ENCODE measurements at places on chromosomes 3 and 15.
A peak's percentile ranks its signal among the peaks of the same experiment; 100 is the strongest.

- H3K27ac ChIP-seq, result no peak overlapping the region
- no peaks in the 10 kb centered on the region for H3K27me3 ChIP-seq
- no peak overlapping the region for H3K4me3 ChIP-seq
- no peak for DNase-seq
- no peaks in the 10 kb centered on the region for H3K36me3 ChIP-seq
- no peaks in the 10 kb centered on the region for H3K4me1 ChIP-seq
Measured at GRCh38 chr3:10485380-10485779, 20.0 kb downstream of the ATP2B2 start.

GRCh38 chr3:173913974-173914421 lies 516.5 kb downstream of the NLGN1 start:
- DNase-seq, result no peak
- H3K4me3 ChIP-seq, result no peak overlapping the region
- H3K4me1 ChIP-seq, result no peaks in the 10 kb centered on the region

GRCh38 chr3:9180764-9181117 lies 68.7 kb downstream of the SRGAP3 start:
- DNase-seq, result no peak
- H3K4me1 ChIP-seq, result peaks cover 19% of the 10 kb centered on the region
- no peaks in the 10 kb centered on the region for H3K36me3 ChIP-seq
- H3K27me3 ChIP-seq, result no peaks in the 10 kb centered on the region
- no peak overlapping the region for H3K27ac ChIP-seq
- H3K4me3 ChIP-seq, result no peak overlapping the region

DNA sequence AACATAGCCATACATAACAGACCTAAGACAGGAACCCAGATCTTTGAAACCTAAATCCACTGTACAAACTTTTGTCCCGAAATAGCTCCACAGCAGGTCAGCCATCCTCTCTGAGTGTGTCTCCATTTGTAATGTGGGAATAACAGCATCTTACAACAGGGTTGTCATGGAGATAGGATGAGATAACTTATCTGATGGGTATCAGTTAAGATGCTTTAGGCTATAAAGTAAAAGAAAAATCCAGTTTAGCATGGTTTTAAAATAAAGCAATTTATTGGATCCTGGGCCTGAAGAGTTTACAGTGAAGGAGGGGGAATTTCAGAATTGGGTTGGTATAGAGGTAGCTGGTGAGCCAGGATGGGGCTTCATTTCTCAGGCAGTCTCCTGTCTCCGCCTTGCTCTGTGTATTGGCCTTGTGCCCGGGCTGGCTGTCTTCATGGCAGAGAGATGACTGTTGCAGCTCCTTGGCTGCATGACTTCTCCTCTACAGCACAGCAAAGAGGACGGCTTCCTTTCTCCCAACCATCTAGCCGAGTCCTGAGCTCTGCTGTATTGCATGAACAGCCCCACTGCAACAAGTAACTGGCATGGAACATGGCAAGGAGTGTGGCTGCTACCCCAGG lies 131.9 kb upstream of the PROK2 start:
- H3K4me1 ChIP-seq, result no peaks in the 10 kb centered on the region
- no peaks in the 10 kb centered on the region for H3K36me3 ChIP-seq
- no peaks in the 10 kb centered on the region for H3K27me3 ChIP-seq
- no peak overlapping the region for H3K27ac ChIP-seq
- no peak overlapping the region for H3K4me3 ChIP-seq
- DNase-seq, result no peak

DNA sequence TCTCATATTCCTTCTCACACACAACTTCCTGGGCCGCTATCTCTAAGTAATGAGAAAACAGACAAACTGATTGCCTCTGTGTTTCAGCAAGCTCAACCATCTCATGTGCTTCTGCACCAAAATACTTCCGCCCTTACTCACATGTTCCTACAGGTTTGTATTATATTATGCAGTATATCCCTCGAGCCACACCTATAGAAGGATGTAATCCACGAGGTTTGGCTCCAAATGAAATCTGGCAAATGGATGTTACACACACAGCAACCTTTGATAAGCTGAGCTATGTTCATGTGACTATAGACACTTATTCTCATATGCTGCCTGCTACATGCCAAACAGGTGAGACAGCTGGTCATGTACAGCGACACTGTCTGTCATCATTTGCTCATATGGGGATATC lies 22.6 kb downstream of the CCRL2 start:
- H3K27me3 ChIP-seq, result no peaks in the 10 kb centered on the region
- H3K4me3 ChIP-seq, result no peak overlapping the region
- DNase-seq, result no peak
- no peaks in the 10 kb centered on the region for H3K36me3 ChIP-seq
- peak overlapping the region; percentile 69 for H3K27ac ChIP-seq

DNA sequence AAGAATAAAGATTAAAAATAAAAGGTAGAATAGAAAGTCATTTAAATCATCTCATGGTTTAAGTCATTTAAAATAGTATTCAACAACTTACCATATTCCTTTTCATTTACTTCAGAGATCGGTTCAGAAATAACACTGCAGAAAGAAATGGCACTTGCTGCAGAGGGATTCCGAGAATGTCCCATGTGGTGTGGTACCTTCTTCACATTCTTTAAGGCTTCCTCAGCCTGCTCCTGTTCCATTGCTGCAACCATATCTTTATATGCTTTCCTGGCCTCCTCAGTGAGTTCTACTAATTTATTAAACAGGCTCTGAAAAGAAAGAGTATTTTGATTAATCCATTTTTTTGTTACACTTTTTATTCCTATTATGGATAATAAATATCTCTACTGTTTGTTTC lies 32.6 kb upstream of the SHC4 start:
- H3K4me1 ChIP-seq, result no peaks in the 10 kb centered on the region
- H3K27me3 ChIP-seq, result no peaks in the 10 kb centered on the region
- peaks cover 99% of the 10 kb centered on the region for H3K36me3 ChIP-seq
- no peak overlapping the region for H3K4me3 ChIP-seq

DNA sequence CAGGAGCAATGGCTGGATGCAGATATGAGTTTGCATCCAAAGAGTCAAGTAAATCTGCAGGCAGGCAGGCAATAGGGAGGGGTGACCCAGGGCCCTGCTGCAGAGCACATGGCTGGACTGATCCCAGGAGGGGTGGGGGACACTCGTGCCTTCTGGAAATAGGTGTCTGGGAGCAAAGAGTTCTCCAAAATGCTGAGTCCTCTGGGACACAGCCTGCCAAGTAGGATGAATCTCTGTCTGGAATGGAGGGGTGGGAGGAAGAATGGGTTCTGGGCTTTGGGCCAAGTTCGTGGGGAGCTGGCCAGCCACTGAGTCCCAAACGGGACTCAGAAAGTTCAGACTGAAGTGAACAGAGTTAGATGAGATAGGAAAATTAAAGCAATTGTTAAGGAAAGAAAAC lies 214.5 kb downstream of the MTHFS start:
- DNase-seq, result no peak
- no peaks in the 10 kb centered on the region for H3K4me1 ChIP-seq
- no peak overlapping the region for H3K27ac ChIP-seq
- H3K4me3 ChIP-seq, result no peak overlapping the region

DNA sequence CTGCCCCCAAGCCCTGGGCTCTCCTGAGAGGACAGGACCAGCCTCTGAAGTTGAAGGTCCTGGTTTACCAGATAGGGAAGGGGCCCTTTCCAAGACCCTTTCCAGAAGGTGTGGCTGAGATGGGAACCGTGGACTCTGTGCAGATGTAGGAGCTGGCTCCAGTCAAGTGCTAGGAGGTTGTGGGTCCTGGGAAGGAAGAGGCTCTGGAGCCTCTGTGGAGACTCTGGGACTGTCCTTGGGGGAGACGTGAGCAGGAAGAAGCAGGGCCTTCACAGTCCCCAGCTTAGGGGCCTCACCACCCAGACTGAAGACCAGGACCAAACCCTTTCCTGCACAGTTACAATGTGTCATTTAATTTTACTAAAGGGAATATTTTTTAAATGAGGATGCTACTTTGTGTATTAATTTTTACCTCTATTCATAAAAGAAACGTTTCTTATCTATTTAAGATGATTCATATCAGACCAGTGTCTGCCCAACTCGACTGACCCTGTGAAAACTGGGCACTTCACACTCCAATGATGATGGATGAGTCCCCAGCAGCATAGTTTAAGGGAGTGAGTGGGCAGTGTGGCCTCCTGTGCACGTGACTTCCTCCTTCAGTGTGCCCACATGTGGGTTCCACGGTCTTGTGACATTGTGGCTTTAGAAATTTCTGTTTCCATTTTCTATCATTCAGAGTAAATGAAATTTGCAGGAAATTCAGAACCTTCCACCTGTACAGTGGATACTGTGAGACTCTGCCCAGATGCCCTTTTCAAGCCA lies 10.9 kb downstream of the CCR5AS start:
- no peaks in the 10 kb centered on the region for H3K4me1 ChIP-seq
- no peak overlapping the region for H3K27ac ChIP-seq
- H3K27me3 ChIP-seq, result no peaks in the 10 kb centered on the region
- no peak overlapping the region for H3K4me3 ChIP-seq

Measured in esophagus squamous epithelium (tissue), 5 donors.